ENCODE measurements at places on chromosomes 4 and X. TPM values are rescaled to one million over a fixed set of nuclear protein-coding genes. Genes with fewer than 3 reads are reported as not detected.

DNA sequence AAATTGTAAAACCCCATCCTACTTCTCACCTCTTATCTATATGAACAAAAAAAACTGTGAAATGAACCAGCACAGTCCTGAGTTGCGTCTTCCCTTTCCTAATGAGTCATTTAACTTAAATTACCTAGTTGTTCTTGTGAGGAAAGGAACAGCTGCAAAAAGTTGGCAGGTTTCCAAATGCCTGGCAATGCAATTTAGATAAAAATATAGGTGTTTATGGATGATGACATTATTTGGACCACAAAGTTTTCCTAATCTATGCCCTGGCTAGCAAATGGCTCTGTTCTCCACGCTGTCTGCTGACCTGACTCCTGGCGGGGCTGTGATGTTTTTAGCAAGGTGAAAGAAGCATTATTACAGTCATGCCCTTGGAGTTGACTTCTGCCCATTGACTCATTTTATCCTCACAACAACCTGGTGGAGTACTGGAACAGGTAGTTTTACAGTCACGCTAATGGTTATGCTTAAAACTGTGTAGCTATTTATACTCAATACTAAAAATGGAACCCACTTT lies 29.8 kb upstream of the RELL1 start:
- DNase-seq = no peak

DNA sequence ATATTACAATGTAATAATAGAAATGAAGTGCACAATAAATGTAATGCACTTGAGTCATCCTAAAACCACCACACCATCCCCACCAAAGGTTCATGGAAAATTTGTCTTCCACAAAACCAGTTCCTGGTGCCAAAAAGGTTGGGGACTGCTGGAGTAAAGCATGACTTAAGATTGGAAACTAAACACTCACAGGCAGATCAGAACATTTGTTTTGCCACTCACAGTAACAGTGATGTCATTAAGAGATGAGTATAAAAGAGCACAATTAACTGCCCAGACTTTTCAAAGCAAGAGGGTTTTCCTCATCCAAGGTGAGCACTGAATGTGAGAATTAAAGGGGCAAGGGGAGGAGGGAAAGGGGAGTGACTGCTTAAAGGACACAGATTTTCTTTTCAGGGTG lies 35.6 kb downstream of the MAP7D3 start:
- no peak for DNase-seq

GRCh38 chrX:41043196-41043595 lies 42.0 kb upstream of the USP9X start:
- DNase-seq = no peak

- DNase-seq = no peak
Observed at GRCh38 chrX:39196192-39197102, 395.2 kb downstream of the MID1IP1 start.

DNA sequence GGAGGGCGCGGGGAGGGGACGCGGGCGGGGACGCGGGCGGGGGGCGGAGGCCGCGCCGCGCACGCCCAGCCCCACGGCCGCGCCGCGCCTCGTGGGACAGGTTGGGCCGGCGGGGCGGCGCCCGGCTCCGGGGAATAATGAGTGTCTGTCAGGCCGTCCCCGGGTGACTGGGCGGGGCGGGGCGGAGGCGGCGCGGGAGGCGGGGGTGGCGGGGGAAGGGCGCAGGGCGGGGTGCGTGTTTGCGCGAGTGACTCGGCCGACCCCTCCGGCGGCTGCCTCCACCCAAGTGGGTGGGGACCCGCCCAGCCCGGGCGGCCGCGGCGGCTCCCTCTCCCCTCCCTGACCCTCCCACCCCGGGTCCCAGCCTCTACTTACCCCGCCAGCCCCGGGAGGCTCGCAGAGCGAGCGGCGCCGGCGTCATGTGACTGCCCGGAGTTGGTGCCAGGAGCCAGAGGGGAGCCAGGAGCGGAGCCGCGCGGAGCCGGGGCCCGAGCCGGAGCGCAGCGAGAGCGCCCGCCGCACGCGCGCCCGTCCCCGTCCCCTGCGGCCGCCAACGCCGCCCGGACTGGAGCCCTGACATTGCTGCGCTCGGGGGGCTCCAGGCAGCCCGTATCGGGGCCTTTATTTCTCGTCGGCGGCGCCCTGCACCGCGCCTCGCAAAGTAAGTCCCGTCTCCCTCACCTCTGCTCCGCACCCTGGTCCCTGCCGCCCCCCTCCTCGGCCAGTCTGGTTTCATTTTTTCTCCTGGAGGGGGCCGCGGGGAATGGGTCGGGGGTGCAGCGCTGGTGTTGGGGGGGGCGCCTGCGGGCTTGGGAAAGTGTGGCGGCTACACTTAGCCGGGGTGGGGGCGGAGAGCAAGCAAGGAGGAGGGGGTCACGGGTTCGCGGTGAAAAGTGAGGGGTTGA lies at the start of gene KLF3:
KLF3 (plus strand) TSS at position 399 of the 905 bp plus-strand sequence. CDS start 16,427 bp downstream, outside the sequence.
- peak; percentile 97 for DNase-seq

DNA sequence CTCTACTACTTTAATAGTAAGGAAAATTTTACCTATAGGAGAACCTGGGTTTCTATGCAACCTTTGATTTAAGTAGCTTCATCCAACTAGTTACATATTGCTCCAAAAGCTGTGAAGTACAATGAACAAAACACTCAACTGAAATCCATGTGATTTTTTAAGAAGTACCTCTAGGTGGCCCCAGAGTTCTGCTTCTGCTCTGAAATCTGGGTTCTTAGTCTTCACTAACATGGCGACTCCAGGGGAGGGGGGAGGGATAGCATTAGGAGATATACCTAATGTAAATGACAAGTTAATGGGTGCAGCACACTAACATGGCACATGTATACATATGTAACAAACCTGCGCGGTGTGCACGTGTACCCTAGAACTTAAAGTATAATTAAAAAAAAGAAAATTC lies 73.4 kb upstream of the MAGEB2 start:
- DNase-seq = peak; percentile 3

DNA sequence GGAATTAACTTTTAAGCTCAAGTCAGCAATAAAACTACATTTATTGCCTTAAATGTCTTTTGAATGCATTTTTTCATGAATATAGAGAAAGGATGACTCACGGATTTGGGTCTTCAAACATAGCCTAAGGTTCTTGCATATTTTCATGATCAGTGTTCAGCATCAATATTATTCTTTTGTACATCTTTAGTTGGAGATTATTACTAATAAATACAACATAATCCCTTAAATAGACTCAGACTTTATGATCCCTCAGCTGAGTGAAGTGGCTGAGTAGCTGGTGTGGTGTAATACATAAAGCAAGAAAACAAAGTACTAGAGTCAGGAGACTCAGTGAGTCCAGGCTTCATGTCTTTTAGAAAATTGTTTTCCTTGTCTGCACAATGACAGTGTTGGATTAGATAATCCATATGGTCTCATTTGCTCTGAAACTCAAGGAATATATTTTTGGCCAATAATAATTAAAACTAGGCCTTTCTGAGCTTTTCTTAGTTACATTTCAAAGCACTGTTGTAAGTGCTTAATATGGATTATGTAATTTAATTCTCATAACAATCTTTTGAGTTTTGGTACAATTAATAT lies 78.3 kb upstream of the UNC5C start:
- DNase-seq = no peak

Gene TBX22
- not detected for total RNA-seq

DNA sequence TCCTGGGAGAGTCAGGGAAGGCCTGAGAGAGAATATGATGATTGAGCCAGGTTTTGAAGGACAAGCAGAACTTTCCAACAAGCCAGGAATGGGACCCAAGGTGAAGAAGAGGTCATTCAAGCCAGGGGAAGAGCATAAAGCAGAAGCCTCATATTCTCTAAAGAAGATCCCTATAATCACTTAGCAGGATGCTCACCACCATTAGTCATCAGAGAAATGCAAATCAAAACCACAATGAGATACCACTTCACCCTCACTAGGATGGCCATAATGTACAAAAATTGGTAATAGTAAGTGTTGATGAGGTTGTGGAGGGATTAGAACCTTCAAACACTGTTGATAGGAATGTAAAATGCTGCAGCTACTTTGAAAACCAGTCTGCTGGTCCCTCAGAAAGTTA lies 20.5 kb upstream of the SUPT20HL1 start:
- no peak for DNase-seq

Gene RBM3
- 109 TPM for total RNA-seq

DNA sequence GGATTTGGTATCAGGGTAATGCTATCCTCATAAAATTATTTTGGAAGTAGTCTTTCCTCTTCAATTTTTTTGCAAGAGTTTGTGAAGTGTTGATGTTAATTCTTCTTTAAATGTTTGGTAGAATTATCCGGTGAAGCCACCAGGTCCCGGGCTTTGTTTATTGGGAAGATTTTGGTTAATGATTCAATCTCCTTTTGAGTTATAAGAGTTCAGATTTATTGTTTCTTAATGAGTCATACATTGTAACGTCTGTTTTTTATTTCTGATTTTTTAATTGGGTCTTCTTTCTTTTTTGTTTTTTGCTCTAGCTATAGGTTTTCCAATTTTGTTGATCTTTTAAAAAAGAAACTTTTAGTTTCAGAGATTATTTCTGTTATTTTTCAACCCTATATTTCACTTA lies 412.3 kb downstream of the PDGFC start:
- DNase-seq = no peak

GRCh38 chr4:83917572-83917971 lies 381.7 kb downstream of the GPAT3 start:
- no peak for DNase-seq

Gene RPL9
- 771 TPM for total RNA-seq

GRCh38 chr4:185293202-185293601 lies 83.8 kb downstream of the SNX25 start:
- DNase-seq = no peak

DNA sequence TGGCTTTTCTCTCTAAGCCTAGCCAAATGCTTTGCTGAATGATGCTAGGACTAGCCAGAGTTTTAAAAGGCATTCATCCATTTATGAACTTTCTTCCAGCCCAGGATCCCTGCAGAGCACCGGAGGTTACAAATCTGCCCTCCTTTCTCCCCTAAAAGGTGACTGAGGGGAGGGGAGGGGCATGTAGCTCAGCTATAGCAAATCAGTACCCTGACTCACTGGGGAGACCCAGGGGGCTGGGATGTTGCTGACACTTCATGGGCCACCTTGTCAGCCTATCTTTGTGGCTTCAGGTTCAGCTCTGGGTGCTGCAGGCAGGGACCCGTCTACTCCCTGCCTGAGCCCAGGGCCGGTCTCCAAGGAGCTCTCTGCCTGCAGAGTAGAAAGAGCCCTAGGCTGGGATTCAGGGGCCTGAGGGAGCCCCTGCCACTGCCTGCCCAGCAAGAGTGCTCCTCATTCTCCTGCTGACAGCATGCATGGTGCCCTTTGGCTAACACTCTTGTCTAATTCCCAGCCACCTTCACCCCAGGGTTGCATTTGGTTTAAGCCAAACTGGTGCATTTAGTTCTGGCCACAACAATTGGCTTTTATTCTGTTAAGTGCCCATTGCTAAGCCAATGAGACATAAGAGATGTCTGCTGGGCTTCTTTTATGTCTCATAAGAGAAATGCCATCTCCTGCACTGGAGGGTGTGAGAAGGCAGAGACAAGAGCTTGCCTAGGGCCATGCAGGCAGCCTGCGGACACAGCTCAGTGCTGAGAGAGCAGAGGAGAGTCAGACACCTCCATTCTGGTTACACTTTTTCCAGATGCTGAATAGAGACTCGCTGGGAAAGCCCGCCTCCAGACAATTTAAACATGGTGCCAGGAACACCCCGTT lies 11.9 kb upstream of the UBA6 start:
- DNase-seq = no peak

GRCh38 chr4:4658052-4658451 lies 116.2 kb upstream of the STX18 start:
- DNase-seq = no peak
